ENCODE measurements at places on chromosomes 5 and 9. TPM values are rescaled to one million over a fixed set of nuclear protein-coding genes. Genes with fewer than 3 reads are reported as not detected.

DNA sequence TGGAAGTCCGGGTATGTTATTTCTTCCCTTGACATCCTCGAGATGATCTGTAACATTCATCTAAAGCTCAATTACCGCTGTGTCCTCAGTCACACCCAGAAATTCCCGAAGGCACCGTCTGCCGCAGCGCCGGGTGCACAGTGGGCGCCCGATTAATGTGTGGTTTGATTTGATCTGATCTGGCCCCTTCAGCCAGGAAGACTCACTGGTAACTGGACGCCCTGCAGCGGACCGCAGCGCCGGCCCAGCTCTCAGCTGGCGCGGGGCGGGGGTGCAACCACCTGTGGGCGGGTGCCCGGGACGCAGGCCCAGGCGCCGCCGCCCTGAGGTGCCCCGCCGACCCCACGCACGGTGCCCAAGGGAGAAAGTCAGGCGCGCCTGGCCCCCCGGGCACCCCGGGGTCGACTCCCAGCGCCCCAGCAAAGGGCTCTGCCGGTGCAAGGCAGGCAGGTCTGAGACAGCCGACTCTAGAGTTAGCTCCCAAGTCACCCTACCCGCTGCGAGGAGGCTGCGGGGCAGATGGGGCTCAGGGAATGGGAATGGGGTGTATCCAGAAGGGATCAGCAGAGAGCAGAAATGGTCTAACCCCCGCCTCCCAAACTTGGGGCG is 1.7 kb downstream of the EPB41L4B start:
- H3K36me3 ChIP-seq, result no peaks in the 10 kb centered on the region
- no peak for DNase-seq
- H3K27ac ChIP-seq, result no peak overlapping the region

DNA sequence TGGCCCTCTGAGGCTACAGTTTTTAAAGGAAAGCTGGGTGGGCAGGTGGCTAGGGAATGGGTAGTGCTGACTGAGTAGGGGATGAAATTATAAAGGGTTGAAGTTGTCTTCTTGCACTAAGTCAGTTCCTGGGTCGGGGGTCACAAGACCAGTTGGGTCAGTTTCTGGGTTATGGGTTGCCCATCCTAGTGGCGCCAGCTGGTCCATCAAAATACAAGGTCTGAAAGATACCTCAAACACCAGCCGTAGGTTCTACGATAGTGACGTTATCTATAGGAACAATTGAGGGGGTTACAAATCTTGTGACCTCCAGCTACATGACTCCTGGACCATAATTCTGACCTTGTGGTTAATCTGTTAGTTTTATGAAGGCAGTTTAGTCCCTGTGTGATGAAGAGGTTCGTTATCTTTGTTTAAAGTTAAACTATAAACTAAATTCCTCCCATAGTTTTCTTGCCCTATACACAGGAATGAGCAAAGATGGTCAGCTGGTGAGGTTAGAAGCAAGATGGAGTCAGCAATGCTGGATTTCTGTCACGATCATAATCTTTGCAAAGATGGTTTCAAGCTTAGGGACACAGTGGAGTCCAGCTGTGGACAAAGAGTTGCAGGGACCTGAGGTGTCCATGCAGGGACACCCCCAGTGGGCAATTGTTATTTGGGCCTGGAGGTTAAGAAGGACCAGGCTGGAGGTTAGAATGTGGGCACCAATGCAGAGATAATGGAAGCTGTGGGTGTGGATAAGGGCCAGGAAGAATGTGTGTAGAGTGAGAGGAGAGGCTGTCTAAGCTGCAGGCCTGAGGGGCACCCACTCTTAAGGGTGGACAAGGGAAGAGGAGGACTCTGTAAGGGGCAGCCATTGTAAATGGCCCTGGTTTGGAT is 14.0 kb upstream of the CREBRF start:
- H3K4me1 ChIP-seq, result no peaks in the 10 kb centered on the region
- H3K4me3 ChIP-seq, result no peak overlapping the region
- DNase-seq, result no peak
- no peaks in the 10 kb centered on the region for H3K27me3 ChIP-seq

GRCh38 chr9:14889451-14889850 is 20.8 kb downstream of the FREM1 start:
- H3K36me3 ChIP-seq, result no peaks in the 10 kb centered on the region
- no peaks in the 10 kb centered on the region for H3K27me3 ChIP-seq
- no peak overlapping the region for H3K27ac ChIP-seq
- H3K4me1 ChIP-seq, result peaks cover 8% of the 10 kb centered on the region
- no peak for DNase-seq

DNA sequence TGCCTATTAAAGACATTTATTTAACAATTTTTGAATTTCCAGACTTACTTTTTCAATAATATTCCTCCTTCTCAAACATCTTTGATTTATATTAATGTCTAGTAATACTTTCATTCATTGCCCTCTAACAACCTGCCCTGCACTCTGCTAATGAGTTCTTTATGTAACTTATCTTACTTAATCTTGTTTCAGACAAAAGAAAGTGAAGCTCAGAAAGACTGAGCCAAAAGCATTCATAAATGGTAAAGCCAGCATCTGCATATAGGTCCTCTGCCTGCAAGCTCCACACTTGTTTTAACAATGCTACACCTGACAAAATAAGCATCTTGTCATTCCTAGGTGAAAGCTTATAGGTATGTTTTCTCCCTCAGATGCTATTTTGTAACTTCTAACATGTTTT is 2.4 kb upstream of the TNPO1 start:
- no peaks in the 10 kb centered on the region for H3K36me3 ChIP-seq
- no peak overlapping the region for H3K27ac ChIP-seq
- DNase-seq, result no peak
- no peak overlapping the region for H3K4me3 ChIP-seq
- H3K27me3 ChIP-seq, result no peaks in the 10 kb centered on the region
- peaks cover 24% of the 10 kb centered on the region for H3K4me1 ChIP-seq

GRCh38 chr5:149147676-149148075 is 6.4 kb downstream of the ABLIM3 start:
- peaks cover 17% of the 10 kb centered on the region for H3K4me1 ChIP-seq
- no peak overlapping the region for H3K27ac ChIP-seq
- H3K27me3 ChIP-seq, result no peaks in the 10 kb centered on the region

- H3K4me3 ChIP-seq, result no peak overlapping the region
- no peak overlapping the region for H3K27ac ChIP-seq
- H3K4me1 ChIP-seq, result no peaks in the 10 kb centered on the region
- H3K27me3 ChIP-seq, result no peaks in the 10 kb centered on the region
- no peaks in the 10 kb centered on the region for H3K36me3 ChIP-seq
- DNase-seq, result no peak
These were observed 2.6 kb downstream of the NDFIP1 start for GRCh38 chr5:142110988-142111687.

- no peaks in the 10 kb centered on the region for H3K27me3 ChIP-seq
- H3K27ac ChIP-seq, result no peak overlapping the region
- no peak overlapping the region for H3K4me3 ChIP-seq
- H3K36me3 ChIP-seq, result no peaks in the 10 kb centered on the region
- DNase-seq, result no peak
These were observed 56.7 kb upstream of the PAPPA start for GRCh38 chr9:116096853-116097252.

DNA sequence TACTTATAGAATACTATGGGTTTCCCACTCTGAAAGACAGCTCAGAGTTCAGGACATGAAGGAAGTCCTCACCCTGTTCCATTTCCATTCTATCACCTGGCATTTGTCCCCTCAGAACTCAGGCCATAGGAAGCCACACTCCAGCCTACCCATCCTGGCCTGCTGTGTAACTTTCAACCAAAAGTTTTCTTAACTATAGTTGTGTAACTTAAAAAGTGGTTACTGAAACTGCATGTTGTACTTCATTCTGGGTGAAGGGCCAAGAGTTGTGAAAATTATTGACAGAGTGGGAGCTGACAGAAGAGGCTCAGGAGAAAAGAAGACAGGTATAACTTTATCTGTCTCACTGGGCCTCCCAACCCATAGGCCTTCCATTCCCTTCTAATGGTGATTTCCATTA is 212.5 kb downstream of the RAB3C start:
- DNase-seq, result no peak
- H3K4me1 ChIP-seq, result no peaks in the 10 kb centered on the region
- H3K36me3 ChIP-seq, result no peaks in the 10 kb centered on the region
- no peak overlapping the region for H3K4me3 ChIP-seq

- no peak overlapping the region for H3K27ac ChIP-seq
- no peaks in the 10 kb centered on the region for H3K27me3 ChIP-seq
- H3K4me1 ChIP-seq, result no peaks in the 10 kb centered on the region
- H3K4me3 ChIP-seq, result no peak overlapping the region
These were observed 22.1 kb upstream of the FRMD3 start for GRCh38 chr9:83560169-83560826.

DNA sequence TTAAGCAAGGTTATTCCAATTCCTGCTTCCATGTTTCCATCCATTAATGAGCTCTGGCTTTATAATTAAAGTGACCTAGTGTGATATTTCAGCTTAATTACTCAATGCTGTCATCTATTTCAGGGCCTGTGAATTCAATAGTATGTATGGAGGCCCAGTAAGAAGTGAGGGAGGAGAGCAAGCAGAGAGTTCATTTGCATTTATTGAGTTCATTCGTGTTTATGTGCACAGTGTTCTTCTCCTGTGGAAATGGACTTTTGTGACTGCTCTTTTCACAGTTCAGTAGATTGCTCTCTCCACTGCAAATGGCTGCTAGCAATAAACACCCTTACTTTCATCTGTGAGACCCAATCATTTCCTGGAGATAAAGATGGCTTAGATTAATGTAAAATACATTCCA is 130.9 kb downstream of the CEMIP2 start:
- H3K4me3 ChIP-seq, result no peak overlapping the region
- no peak for DNase-seq
- H3K4me1 ChIP-seq, result no peaks in the 10 kb centered on the region
- no peaks in the 10 kb centered on the region for H3K27me3 ChIP-seq

DNA sequence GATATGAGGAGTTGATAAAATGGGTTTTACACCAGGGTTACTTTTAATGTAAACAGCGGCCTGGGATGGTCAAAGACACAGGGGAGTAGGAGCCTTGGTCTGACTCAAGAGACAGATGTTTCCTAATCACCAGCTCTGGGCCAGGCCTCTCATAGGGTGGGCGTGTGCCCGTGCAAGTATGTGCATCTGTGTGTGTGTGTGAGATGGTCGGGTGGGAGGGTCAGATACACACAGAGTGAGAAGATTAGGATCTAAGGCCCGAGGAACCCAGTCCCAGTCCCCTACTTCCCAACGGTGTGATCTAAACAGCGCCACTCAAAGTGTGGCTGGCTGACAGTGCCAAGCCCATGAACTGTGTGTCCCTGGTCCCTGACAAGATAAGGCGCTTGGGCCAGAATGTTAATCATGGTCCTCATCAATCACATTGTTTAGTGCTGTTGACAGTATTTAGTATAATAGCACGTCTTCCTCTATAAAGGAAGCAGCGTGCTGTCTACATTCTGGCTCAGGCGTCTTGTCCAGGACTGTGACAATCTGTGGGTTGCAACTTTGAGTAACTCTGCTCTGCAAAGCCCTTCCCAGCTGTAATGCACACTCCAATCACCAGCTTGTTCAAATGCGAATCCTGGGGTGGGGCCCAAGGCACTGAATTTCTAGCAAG is 173.7 kb downstream of the DAB2IP start:
- H3K27me3 ChIP-seq, result no peaks in the 10 kb centered on the region
- H3K27ac ChIP-seq, result no peak overlapping the region
- no peak overlapping the region for H3K4me3 ChIP-seq
- peaks cover 7% of the 10 kb centered on the region for H3K36me3 ChIP-seq

- no peak overlapping the region for H3K27ac ChIP-seq
- no peak overlapping the region for H3K4me3 ChIP-seq
- H3K27me3 ChIP-seq, result no peaks in the 10 kb centered on the region
These were observed 114.0 kb downstream of the MED10 start for GRCh38 chr5:6264394-6264793.

GRCh38 chr5:167696558-167697314 is 594.7 kb upstream of the WWC1 start:
- H3K36me3 ChIP-seq, result no peaks in the 10 kb centered on the region
- peaks cover 5% of the 10 kb centered on the region for H3K4me1 ChIP-seq
- H3K27me3 ChIP-seq, result no peaks in the 10 kb centered on the region
- no peak for DNase-seq

- H3K4me3 ChIP-seq, result no peak overlapping the region
- H3K4me1 ChIP-seq, result no peaks in the 10 kb centered on the region
- no peak for DNase-seq
- H3K36me3 ChIP-seq, result no peaks in the 10 kb centered on the region
- no peaks in the 10 kb centered on the region for H3K27me3 ChIP-seq
These were observed 212.4 kb downstream of the TRIM32 start for GRCh38 chr9:116899337-116900006.

- H3K4me1 ChIP-seq, result no peaks in the 10 kb centered on the region
- no peaks in the 10 kb centered on the region for H3K36me3 ChIP-seq
- no peak overlapping the region for H3K27ac ChIP-seq
- no peak for DNase-seq
These were observed 79.5 kb upstream of the NFIB start for GRCh38 chr9:14393418-14393817.

DNA sequence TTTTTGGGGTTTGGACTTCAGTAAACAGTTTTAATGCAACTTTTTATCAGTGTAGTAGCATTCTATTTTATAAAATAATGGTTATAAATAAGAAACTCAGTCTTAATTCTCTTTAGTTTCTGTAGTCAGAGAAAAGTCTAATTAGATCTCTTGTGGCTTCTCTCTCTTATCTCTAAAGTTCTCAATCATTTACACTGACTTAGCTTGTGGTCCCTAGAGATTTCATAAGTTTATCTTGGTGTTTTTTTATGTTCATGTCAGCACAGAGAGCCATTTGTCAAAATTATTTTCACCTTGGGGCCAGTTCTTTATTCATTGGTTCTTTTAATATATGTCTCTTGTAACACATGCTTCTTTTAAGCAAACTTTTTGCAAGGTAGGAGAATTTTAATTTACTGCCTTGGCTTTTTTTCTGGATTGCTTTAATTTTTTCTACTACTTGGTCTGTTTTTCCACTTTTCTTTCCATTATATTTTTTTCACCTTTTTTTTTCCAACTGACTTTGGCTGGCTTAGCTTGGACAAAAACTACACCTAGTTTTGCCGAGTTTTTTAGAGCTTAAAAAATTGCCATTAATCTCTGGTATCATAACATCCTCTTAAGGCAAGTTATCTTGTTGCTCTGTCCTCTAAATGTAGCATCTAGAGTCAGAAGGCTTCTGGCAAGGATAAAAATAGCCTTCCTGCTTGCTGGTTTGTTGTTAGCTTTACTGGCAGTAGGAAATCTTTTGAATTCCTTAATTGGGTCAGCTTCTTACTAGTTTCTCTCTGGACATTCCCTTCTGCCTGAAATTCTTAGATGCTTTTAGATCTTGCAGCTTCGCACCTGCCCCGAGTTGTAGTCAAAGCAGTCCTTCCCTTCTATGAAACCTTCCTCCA is 35.3 kb downstream of the CPEB4 start:
- no peak overlapping the region for H3K4me3 ChIP-seq
- H3K27me3 ChIP-seq, result no peaks in the 10 kb centered on the region
- no peaks in the 10 kb centered on the region for H3K4me1 ChIP-seq
- DNase-seq, result no peak
- no peaks in the 10 kb centered on the region for H3K36me3 ChIP-seq

The TEX48 gene
- total RNA-seq, result not detected

The TAF1L gene
- not detected for total RNA-seq

The PRRT1B gene
- not detected for total RNA-seq
